Kasumi-1 (cell line): ENCODE measurements at places on chromosomes 11 and 22.
A peak's percentile ranks its signal among the peaks of the same experiment; 100 is the strongest.

DNA sequence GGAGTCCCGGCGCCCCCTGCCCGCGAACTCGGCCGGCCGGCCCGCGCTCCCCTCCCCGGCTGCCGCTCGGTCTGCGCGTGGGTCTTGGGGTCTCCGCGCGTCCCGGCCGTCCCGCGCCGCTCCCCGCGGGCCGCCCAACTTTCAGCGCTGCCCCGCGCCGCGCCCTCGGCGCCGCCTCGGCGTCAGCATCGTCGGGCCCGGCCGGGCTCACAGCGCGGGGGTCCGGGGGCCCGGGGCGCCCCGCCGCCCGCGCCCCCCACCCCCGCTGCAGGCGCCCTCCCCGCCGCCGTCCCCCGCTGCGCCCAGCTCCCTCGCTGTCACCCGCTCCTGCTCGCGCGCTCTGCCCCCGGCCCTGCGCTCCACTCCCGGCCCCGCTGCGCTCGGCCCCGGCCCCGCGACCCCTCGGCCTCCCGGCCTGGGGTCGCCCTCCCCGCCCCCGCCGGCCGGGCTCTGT is at the start of gene KCNJ4:
Gene KCNJ4, minus strand, starts transcription at position 124 of the 454 bp plus-strand sequence. CDS start 27,067 bp downstream, outside the sequence.
- DNase-seq = no peak

DNA sequence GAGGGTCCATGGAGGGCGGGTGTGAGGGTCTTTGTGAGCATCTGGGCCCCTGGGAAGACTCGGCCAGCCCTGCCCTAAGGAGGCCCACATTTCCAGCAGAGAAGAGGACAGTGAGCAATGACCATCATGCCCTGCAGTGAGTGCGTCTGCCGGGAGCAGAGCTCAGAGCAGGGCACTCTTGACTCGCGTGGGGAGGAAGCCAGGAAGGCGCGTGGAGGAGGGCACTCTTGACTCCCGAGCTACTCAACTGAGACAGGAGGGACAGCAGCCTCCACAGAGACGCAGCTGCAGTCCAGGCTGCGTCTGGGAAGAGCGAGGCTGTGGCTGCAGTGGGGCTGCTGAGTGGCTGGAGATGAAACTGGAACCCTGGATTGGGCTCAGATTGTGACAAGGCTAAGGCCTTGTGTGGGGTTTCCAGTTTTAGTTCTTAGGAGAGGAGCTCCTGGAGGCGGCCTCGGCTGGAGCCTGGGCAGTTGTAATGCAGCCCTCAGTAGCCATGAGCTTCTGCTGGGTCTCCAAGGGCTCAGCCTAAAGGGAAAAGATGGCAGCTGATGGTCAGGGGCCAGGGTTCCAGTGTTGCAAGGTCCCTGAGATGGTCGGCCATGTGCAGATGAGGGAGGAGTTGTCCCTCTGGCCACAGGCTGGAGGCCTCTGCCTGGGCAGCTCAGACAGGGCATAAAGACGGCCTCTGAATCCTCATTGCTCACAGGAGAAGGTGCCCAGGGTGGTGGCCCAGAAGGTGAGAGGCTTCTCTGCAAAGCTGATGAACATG is 264.7 kb upstream of the B3GAT1 start:
- no peak for DNase-seq

DNA sequence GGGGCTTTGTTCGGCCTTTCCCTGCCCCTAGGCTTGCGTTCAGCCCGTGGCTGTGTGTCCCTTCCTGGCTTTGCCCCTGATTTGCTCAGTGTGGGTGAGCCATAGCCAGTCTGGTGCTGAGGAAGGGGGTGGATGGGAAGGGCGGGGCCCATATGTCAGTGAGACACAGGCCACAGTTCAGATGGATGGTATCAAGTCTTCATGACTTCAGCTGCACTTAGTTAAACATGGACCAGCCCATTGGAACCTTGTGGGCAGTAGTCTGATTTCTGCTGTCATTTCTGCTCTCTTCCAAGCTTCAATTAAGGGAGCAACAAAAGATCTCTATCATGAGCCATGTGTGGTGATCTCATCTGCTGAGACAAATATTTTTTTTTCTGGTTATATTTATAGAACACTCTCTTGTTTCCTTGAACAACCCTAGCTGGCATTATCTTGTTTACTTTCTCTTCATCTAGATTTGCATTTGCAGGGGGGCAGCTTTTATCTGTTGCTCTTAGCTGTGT is 21.6 kb upstream of the PEX26 start:
- DNase-seq = no peak

DNA sequence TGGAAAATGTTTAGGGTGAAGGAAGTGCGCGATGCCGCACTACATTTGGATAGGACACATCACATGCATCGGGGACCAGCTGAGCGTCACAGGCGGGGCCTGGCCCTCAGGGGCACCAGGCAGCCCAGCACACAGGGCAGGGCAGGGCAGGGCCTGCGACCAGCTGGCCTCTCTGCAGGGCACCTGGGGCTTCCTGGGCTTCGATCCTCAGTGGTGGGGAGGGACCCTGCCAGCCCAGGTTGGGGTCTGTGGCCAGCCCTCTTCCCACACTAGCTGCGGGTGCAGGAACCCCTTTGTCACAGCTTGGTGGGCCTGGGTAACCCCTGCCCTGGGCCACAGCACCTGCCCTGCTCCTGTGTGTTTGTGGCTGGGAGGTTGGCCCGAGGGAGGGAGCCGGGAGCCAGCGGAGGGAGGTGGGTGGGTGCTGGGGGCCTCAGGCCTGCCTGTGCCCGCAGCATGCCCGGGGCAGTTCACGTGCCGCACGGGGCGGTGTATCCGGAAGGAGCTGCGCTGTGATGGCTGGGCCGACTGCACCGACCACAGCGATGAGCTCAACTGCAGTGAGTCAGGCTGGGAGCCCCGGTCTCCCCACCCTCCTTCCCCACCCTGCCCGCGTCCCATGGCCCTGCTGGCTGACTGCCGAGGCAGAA is 37.9 kb downstream of the ST14 start:
- DNase-seq = no peak

DNA sequence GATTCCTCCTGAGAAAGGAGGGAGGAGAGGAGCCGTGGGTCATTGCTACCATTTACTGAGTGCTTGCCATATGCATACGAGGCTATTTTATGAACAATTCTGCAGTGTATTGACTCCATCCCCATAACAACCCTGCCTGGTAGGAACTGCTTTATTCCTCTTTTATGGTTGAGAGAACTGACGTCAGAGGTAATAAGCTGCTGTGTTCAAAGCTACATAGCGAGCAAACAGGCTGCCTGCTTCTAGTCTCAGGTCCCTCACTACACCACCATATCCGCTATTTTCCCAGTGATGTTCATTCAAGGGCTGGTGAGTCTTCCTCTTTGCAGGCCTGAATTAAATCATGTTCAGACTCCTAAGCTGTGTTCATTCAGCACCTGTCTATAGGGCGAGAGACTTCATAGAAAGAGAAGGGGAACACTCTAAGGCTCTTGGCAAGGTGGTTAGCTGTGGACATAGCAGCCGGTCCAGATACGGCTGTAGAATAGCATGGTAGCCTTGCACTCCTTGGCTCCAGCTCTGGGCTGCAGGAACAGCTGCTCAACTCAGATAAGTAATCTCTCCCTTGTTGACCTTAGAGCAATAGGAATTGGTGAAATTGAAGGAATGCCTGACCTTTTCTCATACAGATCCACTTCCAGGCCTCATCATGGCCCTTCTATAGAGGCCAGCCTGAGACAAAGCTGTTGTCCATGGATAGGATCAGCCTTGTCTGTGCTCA is 82.6 kb downstream of the MICAL2 start:
- no peak for DNase-seq

GRCh38 chr22:50175921-50176849 is 5.7 kb downstream of the PANX2 start:
- no peak for DNase-seq

DNA sequence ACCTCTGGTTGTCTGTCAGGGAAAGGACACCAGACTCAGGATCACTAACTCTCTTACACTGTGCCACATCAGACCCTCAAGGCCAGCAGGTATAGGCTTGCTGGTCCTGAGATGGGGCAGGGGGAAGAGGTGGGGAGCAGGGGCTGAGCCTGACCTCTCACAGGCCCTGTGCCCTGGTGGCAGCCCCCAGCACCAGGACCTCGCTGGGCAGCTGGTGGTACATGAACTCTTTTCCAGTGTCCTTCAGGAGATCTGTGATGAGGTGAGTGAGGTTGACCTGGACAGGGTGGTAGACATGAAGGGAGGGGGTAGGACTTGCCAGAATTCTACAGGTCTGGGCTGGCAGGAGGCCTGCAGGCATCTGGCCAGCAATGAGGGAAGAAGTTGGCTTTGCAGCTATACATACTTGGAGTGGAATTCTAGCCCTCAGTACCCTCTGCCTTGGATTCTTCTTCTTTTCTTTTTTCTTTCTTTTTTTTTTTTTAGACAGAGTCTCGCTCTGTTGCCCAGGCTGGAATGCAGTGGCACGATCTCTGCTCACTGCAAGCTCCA is 1.4 kb downstream of the NUDT22 start:
- DNase-seq = no peak

- no peak for DNase-seq
Observed at GRCh38 chr11:126585774-126586491, 230.4 kb downstream of the ST3GAL4 start.

- DNase-seq = peak; percentile 57
Observed at GRCh38 chr11:78533399-78533798, 41.3 kb downstream of the NARS2 start.

- no peak for DNase-seq
Observed at GRCh38 chr11:133982876-133983275, 26.1 kb upstream of the IGSF9B start.

GRCh38 chr22:25896098-25896497 is 154.1 kb downstream of the MYO18B start:
- DNase-seq = no peak

- DNase-seq = no peak
Observed at GRCh38 chr11:29985248-29985647, 31.6 kb downstream of the KCNA4 start.

- DNase-seq = no peak
Observed at GRCh38 chr22:39475337-39475736, 18.5 kb downstream of the MGAT3 start.

GRCh38 chr11:61028135-61028729 is 56.8 kb downstream of the CD6 start:
- DNase-seq = peak; percentile 14

- DNase-seq = no peak
Observed at GRCh38 chr22:29037340-29037932, 24.2 kb downstream of the C22orf31 start.

DNA sequence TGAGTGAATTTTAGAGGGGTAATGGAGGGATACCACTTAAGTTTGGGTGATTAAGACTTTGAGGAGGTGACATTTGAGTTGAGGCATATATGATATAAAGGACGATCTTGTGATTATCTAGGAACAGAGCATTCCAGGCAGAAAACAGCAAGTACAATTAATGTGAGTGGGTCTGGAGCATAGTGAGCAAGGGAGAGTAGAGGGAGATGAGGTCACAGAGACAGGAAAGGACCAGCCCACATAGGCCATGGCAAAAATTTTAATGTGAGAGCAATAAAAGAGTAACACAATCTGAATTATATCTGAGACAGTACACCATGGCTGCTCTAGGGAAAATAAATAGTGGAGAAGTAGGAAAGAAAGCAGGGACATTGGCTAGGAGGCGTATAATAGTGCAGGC is 14.5 kb upstream of the HSPA8 start:
- DNase-seq = no peak

DNA sequence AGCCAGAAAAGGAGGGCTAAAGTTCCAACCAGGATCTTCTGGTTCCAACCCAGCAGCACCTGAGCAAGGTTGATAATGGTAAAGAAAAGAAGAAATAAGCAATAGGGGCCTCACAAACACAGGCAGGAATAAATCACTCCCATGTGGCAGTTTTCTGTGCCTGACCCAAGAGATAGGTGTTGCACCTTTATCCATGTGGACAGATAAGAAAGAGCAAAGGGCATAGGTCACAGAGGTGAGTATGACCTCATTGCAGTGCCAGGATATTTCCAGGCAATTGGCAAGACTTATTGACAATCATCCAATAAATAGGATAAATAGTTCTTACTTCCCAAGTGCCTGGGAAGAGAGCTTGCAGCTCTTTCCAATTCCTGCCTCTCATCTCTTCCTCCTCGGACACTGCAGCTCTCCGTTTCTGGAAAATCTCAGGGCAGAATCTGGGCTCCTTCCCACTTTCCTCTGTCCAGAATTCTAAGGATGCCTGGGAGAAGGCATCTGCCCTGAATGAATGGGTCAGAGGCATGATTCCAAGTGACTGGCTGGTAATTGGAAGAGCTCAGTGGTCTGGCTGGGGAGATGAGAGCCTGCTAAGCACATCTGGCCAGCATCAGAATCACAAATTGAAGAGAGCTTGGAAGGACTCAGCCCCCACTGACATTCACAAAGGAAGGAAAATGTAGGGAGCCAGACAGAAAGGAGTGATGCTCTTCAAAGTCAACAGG is 14.5 kb upstream of the LRRC55 start:
- DNase-seq = no peak

DNA sequence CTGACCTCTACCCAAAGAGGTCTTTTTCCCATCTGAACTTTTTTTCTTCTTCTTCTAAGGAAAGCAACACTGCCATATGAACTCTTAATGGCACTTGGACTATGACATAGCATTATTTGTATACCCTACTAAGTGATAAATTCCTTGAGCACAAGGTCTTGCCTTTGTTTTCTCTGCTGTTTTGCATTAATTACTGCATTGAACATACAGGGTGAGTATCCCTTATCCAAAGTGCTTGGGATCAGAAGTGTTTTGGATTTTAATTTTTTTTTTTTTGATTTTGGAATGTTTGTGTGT is 48.8 kb downstream of the BID start:
- no peak for DNase-seq

DNA sequence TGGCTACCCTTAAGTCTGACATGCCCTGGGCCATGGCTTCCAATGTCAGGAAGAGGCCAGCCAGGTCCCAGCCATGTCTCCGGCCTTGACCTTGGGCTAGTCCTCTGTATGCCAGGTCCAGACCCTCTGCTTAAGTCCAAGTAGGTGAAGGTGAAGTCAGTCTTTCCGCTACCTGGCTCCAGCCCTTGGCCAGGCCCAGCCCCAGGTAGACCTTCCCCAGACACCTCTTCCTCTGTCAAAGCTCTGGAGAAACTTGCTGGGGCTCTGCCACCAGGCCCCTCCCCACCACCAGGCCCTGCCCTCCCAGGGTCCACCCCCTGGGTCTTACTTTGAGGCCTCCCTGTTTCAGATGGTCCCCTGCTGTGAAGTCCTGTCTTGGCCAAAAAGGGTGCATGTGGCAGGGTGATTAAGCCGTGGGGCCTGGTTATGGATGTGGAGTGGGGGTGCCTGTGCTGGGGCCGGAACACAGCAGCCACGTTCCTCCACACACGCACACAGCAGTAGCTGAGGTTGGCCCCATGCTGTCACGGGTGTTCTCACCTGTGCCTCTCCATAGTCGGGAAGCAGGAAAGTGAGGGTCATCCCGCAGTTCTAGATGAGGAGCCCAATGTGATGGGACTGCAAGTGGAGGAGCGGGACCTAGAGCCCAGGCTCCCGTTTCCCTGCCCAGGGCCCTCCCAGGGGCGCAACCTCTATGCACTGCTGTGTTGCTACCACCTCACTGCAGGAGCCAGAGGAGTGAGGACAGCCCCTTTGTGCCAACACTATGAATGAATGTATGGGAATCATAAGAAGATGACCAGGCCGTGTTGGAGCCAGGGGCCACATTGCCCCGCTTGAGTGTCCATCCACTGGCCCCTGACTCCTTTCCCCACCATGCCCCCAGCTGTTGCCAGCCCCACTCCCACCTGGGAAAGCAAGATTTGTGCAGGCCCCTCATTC is 72.2 kb downstream of the LINC01488 start:
- no peak for DNase-seq

GRCh38 chr11:11173316-11174025 is 179.6 kb downstream of the CSNK2A3 start:
- DNase-seq = no peak

GRCh38 chr22:19648419-19648929 is 65.8 kb upstream of the SEPTIN5 start:
- DNase-seq = peak; percentile 15
